ENCODE measurements at places on chromosomes 4 and X. TPM values are rescaled to one million over a fixed set of nuclear protein-coding genes. Genes with fewer than 3 reads are reported as not detected.

The FAM236C gene
- total RNA-seq: not detected

DNA sequence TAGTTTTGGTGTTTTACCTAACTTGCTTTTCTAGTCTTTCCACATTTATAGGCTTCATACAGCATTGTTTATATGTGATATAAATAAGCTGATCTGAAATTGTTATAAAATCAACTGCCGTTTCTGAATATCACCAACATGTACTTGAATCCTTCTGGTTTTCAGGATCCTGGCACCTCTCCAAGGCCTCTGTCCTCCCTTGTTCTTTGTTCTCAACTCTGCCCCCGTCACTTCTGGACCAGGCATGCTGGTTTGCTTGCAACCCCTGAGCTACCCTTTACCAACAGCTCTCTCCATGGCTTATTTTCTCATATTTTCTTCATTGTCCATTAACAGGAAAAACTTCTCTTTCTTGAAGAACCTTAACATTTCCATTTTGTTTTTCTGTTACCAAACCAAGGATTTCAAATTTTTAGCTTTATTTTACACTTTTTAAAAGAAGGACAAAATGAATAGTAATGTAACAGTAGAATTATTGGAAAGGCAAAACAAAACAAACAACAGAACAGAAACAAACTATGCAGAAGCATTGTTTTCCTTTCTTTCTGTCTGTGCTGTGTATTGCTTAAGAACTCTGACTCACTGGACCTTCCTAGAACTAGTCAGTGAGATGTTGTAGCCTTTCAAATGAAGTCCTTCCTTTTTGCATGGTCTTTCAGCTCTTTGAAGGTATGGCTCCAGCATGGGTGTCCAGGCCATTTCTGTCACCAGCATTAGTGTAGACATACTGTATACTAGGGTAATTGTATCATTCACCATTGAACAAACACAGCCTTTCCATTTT lies 44.8 kb downstream of the BANK1 start:
- H3K4me3 ChIP-seq: no peak overlapping the region
- H3K27ac ChIP-seq: no peak overlapping the region

DNA sequence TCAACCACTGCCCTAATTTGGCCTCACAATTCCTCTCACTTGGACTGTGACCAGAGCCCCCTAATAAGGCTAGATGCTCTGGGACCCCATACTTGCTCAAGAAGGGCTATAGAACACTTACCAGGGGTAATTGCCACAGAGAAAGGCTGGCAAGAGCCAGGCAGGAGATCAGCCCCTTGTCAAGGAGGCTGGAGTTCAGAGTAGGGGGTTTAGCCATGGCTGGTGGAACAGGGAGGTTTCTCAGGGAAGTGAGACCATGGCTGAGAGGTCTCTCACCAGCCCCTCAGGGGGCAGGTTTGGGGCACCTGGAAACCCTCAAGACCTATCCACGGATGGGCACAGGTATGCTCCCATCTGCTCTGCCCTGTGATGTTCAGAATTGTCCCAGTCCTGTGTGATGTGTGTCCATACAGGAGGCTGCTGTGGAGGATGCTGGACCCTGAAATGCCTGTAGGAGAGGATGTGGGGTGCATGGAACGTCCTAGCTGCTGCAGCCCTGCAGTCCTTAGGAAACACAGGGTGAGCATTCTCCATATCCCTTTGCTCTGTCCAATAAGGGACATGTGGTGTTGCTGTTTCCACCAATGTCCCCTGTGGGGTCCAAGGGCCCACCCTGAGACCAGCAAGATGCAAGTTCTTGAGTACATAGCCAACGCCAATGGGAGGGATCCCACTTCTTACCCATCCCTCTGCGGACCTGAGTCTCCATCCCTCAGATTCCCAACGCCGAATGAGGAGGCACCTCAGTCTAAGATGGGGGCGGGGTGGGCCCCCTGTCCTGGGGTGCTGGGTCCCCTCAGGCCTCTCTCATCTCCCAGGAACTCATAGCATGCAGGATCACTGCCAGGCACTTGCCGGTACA lies 16.4 kb upstream of the HSFX1 start:
- peaks cover 6% of the 10 kb centered on the region for H3K27me3 ChIP-seq
- no peak overlapping the region for H3K4me3 ChIP-seq
- H3K27ac ChIP-seq: no peak overlapping the region
- H3K4me1 ChIP-seq: no peaks in the 10 kb centered on the region
- DNase-seq: no peak

GRCh38 chrX:17601441-17602200 lies 135.7 kb upstream of the SCML1 start:
- H3K36me3 ChIP-seq: no peaks in the 10 kb centered on the region
- no peak for DNase-seq
- no peak overlapping the region for H3K27ac ChIP-seq
- no peaks in the 10 kb centered on the region for H3K4me1 ChIP-seq
- no peak overlapping the region for H3K4me3 ChIP-seq

DNA sequence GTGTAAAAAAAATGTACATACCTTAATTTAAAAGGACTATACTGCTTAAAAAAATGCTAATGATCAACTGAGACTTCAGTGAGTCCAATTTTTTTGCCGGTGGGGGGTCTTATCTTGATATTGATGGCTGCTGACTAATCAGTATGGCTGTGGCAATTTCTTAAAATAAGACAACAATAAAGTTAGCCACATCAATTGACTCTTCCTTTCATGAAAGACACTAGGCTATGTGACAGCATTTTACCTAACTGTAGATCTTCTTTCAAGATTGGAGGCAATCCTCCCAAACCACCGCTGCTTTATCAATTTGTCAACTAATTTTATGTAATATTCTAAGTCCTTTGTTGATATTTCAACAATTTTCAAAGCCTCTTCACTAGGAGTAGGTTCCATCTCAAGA lies 116.1 kb downstream of the FBXW7 start:
- no peak overlapping the region for H3K4me3 ChIP-seq
- H3K4me1 ChIP-seq: peaks cover 13% of the 10 kb centered on the region
- no peak overlapping the region for H3K27ac ChIP-seq
- H3K27me3 ChIP-seq: no peaks in the 10 kb centered on the region
- no peak for DNase-seq

The EDA2R gene
- total RNA-seq: 2.6 TPM

DNA sequence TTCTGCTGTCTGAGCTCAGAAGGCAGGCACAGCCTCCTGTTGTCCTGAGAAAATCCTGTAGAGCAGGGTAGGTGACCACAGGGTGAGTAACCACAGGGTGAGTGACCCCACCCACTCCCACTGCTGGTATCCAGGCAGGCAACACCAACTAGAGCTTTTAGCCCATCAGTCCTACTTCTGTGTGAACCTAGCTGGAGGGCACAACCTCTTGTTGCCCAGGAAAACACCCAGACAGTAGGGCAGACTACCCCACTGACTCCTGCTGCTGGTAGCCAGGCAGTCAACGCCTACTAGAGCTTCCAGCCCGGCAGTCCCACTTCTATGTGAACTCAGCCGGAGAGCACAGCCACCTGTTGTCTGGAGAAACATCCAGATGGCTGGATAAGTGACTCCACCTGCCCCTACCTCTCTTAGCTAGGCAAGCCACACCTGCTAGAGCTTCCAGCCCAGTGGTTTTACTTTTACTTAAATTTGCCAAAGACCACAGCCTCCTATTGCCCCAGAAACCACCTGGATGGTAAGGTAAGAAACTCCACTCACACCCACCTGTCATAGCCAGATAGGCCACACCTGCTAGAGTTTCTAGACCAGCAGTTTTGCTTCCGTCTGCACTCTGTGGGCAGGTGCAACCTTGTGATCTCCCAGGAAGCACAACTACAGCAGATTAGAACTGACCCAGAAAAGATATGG lies 371.6 kb downstream of the INPP4B start:
- no peaks in the 10 kb centered on the region for H3K27me3 ChIP-seq
- H3K36me3 ChIP-seq: peaks cover 2% of the 10 kb centered on the region
- DNase-seq: no peak
- no peak overlapping the region for H3K4me3 ChIP-seq
- no peak overlapping the region for H3K27ac ChIP-seq

DNA sequence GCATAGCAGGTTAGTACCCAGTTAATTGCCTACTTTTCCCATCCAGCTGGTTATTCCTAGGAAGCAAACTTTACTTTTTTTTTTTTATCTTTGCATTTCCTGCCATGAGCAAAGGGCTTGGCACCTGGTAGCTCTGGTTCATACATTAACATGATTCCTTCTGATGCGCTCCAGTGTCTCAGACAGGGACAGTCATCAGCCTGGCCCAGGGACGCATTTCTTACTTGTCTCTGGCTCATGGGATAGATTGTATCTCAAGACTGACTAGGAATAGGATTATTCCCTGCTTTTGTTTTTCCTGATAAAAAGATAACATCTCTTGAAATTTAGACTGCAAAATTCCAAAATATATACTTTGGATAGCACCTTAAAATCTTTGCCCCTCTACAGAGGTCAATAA lies 571.5 kb upstream of the TENM3 start:
- no peak overlapping the region for H3K4me3 ChIP-seq
- no peaks in the 10 kb centered on the region for H3K27me3 ChIP-seq
- DNase-seq: no peak
- H3K36me3 ChIP-seq: no peaks in the 10 kb centered on the region
- H3K27ac ChIP-seq: no peak overlapping the region

DNA sequence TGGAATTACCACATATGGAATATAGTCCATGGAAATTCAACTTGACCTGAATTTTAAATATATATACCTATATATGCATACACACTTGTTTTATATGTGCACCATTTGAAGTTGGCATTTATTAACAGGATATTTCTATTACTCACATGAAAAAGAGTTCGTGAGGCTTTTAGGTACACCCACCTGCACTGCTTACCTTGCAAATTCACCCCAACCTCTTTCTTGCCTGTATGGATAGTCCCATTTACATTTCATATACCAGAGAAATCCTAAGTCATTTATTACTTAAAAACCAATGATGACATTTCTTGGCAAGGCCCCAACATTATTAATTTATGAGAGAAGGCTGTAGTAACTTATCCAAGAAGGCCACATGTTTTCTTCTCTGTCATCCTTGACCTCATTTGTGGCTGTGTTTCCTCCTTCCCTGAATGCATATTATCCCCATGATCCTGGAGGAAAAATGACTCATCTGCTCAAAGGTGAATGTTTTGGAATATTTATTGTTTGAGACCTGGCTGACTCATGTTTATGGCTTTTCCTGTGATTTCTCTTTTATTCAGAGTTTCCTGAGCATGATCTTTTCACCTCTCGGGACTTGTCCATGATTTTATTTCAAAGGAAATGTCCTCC lies 62.2 kb upstream of the FAM241A start:
- H3K27me3 ChIP-seq: peaks cover 15% of the 10 kb centered on the region
- no peak overlapping the region for H3K4me3 ChIP-seq
- H3K27ac ChIP-seq: no peak overlapping the region
- H3K36me3 ChIP-seq: peaks cover 2% of the 10 kb centered on the region
- DNase-seq: no peak

The CHRDL1 gene
- total RNA-seq: not detected

DNA sequence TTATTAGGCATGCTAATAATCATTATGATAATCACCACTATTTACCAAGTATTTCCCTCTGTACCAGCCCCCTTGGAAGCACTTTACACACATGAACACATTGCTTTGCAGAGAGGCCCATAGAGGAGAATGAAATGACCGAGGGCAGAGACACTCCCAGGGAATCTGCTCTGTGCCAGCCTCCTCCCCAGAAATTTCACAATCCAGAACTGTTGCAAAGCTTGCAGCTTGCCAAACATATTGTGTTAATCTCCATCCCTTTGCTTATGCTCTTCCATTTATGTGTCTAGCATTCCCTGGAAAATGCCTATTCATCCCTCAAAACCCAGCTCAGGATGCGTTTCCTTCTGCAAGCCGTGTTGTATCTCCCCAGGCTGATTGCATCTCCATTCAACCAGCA lies 37.8 kb downstream of the CYTL1 start:
- DNase-seq: no peak
- no peaks in the 10 kb centered on the region for H3K4me1 ChIP-seq
- no peak overlapping the region for H3K27ac ChIP-seq
- H3K4me3 ChIP-seq: no peak overlapping the region

Data from activated naive CD8-positive, alpha-beta T cell treated with anti-CD3 and anti-CD28 coated beads, Interleukin-2, amount 10 ng/mL, durations not matched to agents 7 days and 5 days (primary cell).